D721Med (cell line): ENCODE measurements at places on chromosomes 4 and X.

- DNase-seq, result no peak
Measured at GRCh38 chr4:73446336-73446938, 10.4 kb downstream of the AFP start.

DNA sequence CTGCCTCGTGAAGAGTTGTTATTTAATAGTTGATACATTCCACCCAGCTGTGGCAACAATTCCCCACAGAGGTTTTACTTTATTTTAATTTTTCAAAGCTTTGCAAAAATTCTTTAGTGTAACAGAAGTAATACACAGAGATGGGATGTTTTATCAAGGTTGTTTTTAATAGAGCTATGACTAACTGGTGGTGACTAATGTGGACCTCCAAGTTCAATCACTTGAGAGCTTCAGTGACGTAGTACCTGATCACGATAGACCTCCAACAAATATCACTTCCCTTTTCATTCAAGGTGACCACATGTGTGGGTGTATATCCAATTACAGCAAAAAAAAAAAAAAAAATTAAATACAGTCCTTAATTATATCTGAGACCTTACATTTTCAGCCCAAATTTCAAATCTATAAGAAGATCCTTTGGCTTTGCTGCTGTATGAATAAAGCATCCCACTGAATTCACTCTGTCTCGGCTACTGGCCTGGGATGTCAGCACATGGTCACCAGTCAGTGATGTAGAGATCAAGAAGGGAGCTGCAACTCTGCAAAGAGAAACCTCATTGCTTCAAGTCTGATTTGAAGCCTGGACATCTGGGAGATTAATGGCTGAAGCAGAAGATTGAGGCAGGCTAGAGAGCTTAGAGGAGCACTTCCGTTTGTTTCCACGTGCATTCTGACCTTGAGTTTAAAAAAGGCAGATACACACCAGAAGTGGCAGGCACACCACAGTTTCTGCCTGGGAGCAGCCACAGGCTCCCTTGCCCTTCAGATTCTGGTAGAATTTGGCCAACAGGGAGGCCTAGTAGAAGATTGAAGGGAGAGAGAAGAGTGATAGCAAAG lies 345.9 kb upstream of the NOCT start:
- DNase-seq, result no peak

- no peak for DNase-seq
Measured at GRCh38 chr4:37890801-37891259, at the start of gene TBC1D1. TBC1D1 (plus strand) TSS chr4:37891084; CDS start chr4:37902096, 11,012 bp downstream.

DNA sequence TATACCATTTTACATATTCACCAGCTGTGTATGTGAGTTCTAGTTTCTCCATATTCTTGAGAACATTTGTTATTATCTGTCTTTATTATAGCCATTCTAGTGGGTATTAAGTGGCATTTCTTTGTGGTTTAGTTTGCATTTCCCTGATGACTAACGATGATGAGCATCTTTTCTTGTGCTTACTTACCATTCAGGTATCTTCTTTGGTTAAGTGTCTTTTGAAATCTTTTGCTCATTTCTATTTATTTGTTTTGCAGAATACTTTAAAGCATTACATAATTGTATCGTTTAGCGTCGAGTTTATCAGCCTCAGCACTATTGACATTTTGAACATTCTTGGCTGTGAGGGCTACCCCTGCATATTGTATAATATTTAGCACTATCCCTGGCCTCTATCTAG lies 85.4 kb downstream of the FRMPD4 start:
- DNase-seq, result no peak

GRCh38 chr4:142696334-142697122 lies 149.6 kb downstream of the INPP4B start:
- no peak for DNase-seq

- no peak for DNase-seq
Measured at GRCh38 chrX:18981124-18981807, 2.6 kb downstream of the PHKA2 start.

DNA sequence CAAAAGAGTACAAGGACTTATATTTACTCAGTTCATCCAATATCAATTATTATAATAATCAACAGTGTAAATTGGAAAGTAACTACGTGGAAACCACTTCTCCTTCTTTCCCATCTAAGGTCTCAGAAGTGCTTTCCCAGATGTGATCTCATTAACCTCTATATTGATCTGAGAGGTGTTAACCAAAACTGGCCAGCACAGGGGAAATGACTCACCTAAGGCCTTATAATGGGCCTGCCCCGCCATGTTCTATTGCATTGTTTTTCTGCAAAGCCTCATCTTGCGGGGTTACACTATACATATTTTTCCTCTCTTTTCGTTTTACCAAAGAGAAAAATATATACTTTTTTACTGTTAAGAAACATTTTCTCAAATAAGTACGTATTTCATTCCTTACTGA lies 20.5 kb downstream of the RAB40A start:
- no peak for DNase-seq

GRCh38 chrX:2435465-2435864 lies 65.3 kb downstream of the DHRSX start:
- no peak for DNase-seq

DNA sequence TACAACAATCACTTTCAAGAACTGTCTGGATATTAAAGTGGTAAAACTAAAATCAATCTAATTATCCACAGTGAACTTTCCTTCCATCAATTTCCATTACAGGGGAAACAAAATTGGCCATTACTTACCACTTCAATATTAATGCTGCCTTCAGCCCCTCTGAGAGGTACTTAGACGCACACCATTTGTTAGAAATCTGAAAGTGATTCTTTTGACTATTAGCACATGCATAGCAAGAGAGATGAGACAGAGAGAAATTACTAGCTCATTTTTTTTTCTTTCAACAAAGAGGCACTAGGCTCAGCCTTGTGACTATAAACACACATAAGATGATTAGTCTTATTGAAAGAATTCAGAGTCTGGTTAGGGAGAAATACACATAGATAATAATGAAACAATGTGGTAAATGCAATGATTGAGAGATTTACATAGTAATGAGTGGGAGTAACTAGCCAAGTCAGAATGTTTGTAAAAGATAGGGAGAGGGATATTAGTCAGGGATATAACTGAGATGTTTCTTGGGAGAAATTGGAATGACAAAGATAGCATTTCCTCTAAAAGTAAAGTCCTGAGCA lies 93.3 kb downstream of the YIPF7 start:
- DNase-seq, result no peak

GRCh38 chr4:113758372-113758771 lies 3.2 kb downstream of the CAMK2D start:
- DNase-seq, result no peak

DNA sequence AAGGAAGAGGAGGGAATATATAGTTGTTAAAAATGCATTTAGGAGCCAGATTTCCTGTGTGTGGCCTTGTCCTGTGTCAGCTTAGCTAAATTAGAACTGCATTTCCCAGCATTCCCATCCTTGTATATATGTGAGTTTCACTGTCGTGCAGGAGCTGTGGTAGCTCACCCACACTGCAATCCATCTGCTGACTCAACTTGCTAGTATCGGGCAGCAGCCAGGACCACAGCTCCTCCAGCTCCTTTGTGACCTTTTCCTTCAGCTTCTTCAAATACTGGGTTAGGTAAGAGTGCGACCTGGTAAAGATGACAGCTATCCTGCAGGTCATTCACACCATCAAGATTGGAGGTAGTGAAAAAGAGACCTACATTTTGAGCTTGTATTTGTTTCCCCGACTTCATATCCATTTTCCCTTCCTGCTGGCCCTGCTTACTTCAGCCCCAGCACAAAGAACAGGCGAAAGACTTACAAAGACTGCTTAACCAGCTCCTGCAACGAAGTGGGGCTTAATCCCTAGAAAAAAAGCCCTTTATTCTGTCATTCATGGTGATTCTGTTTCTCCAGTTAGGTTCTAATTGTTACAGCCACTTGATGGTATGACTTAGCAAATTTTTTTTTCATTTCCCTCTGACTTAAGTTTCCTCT lies 11.4 kb downstream of the ASIC5 start:
- DNase-seq, result no peak

DNA sequence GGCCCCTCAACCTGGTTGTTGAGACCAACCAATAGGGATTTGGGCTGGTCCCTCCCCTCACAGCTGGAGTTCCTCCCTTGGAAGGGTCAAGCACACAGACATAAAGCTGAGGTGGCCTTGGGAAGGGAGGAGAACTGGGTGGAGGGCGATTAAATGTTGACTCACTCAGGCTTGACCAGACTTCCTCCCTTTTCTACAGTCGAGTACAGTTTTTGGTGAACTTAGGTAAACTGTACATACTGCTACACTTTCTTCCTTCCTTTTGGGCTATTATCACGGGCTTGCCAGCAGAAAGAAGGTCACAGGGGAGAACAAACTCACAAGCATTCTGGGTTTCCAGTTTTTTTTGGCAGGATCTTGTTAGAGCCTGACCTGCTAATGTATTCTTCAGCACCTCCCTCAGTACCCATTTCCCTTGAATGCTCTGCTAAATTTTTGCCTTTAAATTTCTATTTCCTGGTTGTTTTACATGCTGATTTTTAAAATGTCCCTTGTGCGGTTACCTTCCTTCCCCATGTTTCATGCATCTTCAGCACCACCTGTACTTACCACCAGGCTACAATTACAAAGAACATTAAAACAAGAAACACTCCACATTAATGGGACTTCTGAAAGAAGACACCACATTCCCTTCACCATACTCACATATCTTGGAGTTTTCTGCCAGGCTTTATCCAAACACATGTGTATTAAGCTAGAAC lies 135.2 kb upstream of the RASGEF1B start:
- DNase-seq, result no peak
